ENCODE measurements at places on chromosomes 16 and 17.

- no peak for DNase-seq
Measured at GRCh38 chr16:88357317-88358022, 25.3 kb upstream of the ZNF469 start.

DNA sequence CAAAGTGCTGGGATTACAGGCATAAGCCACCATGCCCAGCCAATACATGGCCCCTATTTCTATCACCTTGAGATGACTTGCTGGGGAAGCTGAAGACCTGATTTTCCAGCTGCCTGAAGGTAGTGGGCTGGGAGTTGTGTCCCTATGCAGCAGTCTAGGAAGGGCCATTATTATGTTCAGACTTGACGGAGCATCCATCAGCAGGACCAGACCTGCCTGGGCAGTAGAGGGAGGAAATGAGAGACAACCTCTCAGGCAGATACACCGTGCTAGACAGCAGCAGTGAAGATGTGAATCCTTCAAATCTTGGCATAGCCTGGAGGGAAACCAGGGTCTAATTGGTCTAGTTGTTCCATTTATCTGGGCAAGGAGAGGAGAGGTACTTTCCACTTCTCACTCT lies 35.6 kb upstream of the PHOSPHO1 start:
- DNase-seq: no peak

GRCh38 chr16:70520612-70521297 lies 2.6 kb downstream of the COG4 start:
- DNase-seq: no peak

GRCh38 chr17:80732268-80732667 lies 187.6 kb downstream of the RPTOR start:
- no peak for DNase-seq

DNA sequence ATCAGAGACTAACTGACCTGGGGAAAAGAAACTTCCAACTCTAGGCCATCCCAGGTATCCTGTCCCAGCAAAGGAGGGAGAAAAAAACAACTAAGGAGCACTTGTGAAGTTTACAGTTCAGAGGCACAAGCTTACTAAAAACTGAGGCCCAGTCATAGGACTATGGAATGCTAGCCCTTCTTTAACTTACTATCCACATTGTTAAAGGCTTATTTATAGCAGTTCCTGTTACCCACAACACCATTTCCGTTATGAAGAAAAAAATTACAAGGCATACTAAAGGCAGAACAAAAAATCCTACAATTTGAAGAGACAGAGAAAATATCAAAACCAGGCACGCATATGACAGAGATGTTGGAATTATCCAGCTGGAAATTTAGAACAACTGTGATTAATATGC lies 159.1 kb downstream of the CDH11 start:
- no peak for DNase-seq

GRCh38 chr17:58414596-58414997 lies 2.7 kb downstream of the RNF43 start:
- no peak for DNase-seq

DNA sequence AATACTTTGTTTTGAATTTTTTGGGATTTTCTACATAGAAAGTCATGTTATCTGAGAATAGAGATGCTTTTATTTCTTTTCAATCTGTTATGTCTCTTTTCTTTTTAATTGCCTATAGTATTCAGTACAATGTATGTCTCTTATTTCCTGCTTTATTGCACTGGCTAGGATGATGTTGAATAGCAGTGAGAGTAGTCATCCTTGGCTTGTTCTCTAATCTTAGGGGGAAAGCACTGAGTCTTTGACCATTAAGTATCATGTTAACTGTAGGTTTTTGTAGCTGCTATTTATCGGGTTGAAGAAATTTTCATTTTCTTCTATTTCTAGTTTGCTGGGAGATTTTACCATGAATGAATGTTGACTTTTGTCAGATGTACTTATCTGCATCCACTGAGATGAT lies 10.0 kb upstream of the ABCA3 start:
- no peak for DNase-seq

DNA sequence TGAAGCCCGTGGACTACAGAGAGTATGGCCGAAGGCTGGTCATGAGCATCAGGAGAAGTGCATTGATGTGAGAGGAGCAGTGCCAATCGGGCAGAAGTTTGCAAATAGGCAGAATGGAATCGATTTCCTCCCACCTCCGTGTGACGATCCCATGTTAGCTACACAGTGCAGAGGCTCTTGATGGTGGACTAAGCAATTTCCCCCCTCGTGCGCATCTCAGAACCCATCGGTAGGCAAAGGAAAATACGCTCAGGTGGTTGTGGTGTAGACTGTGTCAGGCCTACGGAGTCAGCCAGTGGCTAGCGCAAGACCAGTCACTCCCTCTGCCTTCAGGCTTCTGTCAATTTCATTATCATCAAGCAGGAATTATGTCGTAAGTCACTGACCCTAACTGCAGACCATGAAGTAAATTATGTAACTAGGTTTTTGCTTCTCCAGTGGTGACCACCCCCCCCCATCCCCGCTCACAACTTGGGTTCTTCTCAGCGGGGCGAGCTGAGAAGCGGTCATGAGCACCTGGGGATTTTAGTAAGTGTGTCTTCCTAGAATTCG lies 67.4 kb downstream of the RPA1 start:
- no peak for DNase-seq

DNA sequence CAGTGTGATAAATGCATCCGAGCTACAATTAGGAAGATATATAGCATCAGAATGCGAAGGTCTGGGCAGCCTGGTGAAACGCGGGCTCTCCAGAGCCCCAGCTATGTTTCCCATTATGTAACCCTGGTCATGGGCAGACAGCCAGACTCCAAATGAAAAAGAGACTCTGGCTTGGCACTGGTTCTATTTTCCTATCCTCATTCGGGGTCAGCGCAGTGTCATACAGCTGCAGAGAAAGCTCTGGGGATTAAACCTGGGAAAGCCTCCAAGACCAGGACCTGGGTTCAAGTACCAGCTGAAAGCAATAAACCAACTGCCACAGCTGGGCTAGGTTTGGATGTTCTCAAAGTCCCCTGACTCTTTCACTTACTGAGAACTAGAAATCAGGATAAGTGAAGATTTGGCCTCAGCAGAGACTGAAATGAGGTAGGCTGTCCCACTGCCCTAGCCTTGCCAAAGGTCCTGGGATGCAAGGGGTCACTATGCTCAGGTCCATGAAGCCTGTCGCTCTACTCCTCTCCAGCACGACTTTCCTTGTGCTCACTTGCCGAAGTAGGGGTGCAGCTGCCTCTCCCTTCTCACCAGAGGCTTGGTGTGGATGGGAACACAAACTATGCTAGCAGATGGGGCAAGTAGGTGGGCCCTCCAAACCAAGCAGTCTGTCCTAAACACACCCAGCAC lies 123.8 kb downstream of the SMG6 start:
- no peak for DNase-seq

GRCh38 chr17:39306509-39307212 lies 80.9 kb upstream of the STAC2 start:
- no peak for DNase-seq

- no peak for DNase-seq
Measured at GRCh38 chr17:57924677-57925076, 30.5 kb downstream of the CUEDC1 start.

DNA sequence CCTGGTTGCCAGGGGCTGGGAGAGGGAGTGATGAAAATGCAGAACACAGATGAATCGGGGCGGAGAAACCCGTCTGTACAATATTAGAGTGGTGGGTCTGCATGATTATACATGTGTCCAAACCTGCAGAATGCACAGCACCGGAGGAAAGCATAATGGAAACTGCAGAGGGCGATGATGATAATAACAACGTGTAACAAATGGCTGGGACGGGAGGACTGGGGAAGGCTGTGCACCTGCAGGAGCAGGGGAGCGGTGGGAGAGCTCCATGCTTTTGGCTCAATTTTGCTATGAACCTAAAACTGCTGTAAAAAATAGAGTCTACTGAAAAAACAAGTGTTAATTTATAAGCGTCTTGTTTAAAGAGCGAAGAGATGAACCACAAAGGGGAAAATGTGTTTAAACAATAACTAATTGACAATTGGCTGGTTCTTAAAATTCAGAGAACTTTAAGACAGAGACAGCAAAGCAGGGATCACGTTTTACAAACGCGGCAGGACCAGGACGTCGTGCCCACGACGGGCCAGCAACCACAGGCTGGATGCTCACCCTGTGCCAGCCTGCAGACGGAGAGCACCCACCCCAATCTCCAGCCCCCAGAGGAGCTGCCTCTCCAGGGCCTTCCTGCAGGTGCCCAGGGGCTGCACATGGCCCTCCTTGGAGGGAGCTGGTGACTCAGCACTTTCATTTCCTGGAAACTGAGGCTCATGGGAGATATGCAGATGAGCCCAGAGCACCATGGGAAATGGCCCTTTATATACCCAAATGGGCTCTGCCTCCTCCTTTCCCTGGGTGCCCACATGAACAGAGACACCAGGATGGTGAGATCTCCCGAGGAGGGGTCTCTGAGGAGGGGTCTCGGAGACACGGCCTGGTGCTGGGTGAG lies at the start of gene TEX19:
TEX19 (plus strand) TSS at position 783 of the 886 bp plus-strand sequence. CDS start 2,904 bp downstream, outside the sequence.
- DNase-seq: no peak

DNA sequence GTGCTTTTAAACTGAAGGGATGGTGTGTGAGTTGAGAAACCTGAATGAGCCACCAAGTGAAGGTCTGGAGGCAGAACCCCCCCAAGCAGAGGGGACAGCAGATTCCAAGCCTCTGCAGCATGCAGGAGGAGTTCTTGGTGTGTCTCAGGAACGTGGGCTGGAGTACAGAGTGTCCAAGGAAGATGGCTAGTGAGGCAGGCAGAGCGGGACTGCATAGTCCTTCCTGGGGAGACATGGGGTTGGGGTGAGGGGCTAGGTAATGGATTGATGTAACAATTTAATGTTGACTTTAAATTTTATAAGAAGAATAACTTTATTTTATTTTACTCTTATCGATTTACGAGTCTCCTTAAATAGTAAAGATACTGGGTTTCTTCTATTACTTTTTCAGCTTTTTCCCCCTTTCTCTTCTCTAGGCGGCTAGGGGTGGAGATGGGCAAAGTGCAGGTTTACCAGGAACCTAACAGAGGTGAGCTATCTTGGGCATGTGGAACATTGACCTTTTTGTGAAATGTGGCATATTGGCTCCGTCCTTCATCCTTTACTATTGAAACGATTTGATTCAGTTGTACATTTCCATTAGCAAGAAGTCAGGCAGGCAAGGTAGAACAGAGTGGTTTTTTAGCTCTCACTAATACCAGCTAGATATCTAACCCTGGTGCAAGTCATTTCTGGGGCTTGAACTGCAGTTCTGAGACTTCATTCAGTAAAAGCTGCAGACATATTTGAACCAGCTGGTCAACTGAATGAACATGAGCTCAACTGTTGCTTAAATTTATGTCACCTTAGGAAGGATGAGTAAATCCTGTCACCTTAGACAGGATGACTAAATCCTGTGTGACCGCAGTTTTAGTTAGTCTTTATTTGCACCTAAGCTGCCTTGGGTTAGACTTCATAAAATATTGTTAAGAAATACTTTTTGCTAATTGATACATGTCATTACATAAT lies 9.2 kb downstream of the PRPSAP2 start:
- no peak for DNase-seq

- no peak for DNase-seq
Measured at GRCh38 chr17:18319604-18320256, 4.6 kb downstream of the SMCR8 start.

DNA sequence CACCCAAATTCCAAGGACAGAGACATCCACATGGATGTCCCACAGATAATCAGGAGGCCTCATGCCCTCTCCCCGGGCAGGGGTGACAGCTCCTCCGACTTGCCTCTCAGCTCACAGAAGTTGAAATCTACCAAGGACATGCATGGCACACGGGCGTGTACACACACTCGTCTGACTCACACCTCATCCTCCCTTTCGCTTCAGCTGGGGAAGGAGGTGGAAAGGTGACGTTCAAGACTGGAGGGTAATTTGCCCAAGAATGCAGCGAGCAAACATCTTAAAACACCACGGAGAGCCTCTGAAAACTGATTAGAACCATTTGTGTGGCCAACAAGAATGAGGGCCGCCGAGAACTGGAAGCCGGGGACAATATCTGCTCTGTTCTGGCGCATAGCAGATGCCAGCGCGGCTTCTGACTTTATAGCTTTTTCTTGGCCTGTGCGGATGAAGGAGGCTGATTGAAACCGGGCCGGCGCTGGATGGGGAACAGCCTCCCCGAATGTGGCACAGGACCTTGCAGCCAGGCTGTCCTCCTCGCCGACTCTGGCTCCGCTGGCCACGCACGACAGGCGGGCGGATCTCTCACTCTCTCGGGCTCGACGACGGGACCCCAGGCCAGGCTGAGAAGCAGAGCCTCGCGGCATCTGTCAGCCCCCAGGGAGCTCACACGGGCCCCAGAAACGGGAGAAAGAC lies 100.9 kb downstream of the C16orf95 start:
- no peak for DNase-seq

- no peak for DNase-seq
Measured at GRCh38 chr16:86180780-86181179, 281.8 kb downstream of the IRF8 start.

DNA sequence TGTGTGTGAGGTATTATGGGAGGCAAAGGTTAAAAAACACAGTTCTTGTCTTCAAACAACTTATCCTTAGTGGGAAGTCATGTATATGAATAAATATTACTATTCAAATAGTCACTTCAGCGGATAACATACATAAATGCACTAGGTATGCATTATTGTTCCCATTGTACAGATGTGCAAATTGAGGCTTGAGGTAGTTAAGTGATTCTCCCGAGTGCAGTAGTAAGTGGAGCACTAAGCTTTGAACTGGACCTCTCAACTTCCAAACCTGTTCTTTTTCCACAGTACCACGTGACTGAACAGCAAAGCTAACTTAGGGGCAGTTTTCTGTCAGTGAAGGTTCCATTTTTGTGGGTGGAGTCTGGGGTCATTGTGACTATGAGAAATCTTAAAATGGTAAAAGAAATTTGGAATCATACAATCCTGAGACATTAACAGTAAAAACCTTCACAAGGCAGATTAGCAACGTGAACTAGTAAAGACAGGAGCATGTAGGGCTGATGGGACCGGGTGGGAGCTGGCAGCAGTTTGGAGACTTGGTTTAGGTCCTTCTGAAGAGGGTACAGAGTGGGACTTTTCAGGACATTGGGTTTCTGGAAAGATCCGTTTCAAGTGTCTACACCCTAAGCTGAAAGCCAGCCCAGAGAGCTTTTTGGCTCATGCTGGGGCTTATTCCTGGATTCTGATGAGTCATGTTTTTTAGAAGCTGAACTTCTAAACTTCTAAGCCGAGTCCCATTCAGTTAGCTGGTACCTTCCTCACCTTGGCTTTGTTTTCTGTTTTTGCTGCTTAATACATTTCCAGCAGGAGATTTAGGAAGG lies 204.9 kb downstream of the PRKCA start:
- DNase-seq: no peak

GRCh38 chr16:20867585-20867984 lies 32.6 kb downstream of the DCUN1D3 start:
- DNase-seq: no peak

DNA sequence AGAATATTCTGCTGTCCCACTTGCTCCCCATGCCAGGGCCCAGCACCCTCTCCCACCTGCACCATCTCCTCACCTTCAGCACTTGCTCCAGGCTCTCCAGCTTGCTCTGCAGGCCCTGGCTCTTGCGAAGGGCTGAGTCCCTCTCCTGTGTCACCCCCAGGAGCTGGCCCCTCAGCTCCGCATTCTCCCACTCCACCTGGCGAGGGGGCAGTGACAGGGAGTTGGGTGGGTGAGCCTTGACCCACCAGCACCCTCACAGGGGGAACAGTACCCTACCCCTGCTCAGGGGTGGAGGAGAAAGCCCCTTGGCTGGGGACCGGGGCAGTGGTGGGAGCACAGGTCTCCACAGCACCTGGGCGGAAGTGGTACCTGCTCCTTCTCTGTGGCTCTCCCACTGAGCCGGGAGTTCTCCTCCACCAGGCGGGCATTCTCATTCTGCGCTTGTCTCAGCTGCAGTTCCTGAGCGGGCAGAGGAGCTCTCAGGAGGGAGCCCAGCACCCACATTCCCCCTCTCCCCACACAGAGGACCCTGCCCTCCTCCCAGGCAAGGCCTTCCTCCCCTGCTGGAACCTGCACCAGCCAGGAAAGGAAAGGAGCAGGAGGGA lies 5.9 kb downstream of the TSPOAP1 start:
- DNase-seq: no peak
